Urinary bladder (tissue), 4 donors: ENCODE measurements at places on chromosomes 11 and 22. TPM values are rescaled to one million over a fixed set of nuclear protein-coding genes. Genes with fewer than 3 reads are reported as not detected.

The GRM5 gene
- total RNA-seq: 0.53 TPM

The RPL27A gene
- total RNA-seq: 674 TPM

The ST14 gene
- 9.5 TPM for total RNA-seq

The USP2 gene
- total RNA-seq: 1.1 TPM

The EXPH5 gene
- 5.1 TPM for total RNA-seq

The ZBED5 gene
- 73.8 TPM for total RNA-seq

The KCNQ1 gene
- 6.3 TPM for total RNA-seq

The KIF18A gene
- 17.8 TPM for total RNA-seq

The COPB1 gene
- 258 TPM for total RNA-seq

The DENND6B gene
- 4.1 TPM for total RNA-seq

The MCAM gene
- 154 TPM for total RNA-seq

The MS4A7 gene
- 19.5 TPM for total RNA-seq

The OR56A5 gene
- not detected for total RNA-seq

The BTBD18 gene
- not detected for total RNA-seq

The SCGB1D2 gene
- not detected for total RNA-seq

The HTR3A gene
- 0.58 TPM for total RNA-seq

The TBCEL gene
- total RNA-seq: 57.0 TPM

The EMID1 gene
- total RNA-seq: 9.4 TPM
